ENCODE measurements at places on chromosomes 11 and 22. TPM values are rescaled to one million over a fixed set of nuclear protein-coding genes. Genes with fewer than 3 reads are reported as not detected.

DNA sequence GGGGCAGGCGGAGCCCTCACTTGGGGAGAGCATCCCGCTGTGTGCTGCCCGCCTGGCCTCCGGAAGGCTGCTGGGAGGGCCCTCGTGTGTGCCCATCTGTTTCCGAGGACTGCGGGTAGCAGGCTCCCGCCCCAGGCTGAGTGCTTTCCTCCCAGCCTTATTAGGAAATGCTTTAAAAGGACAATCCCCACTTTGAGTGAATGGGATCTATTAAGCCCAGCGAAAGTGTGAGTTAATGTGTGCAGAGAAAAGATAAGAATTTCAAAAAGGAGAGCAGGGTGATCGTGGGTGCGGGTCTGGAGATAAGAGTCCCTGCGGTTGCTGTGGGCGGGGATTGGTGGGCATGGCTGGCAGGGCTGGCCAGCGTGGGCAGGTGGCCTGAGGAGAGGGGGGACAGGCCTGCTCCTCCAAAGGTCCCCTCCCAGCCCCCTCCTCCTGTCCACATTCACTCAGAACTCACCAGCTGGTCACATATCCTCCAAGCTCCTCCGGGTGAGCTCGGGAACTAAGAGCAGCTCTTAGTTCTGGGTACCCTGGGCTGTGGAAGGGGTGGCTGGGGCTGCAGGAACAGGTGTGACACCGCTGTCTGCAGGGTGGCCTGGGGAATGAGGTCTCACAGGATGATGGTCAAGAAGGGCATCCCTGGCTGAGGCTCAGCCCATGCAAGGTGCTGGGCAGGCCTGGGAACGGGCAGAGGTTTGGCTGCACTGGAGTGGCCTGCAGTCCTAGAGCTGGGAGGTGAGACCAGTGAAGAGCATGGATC lies 1260.3 kb downstream of the BRD1 start:
- DNase-seq: no peak

- peak; percentile 99 for DNase-seq
These were observed 1.2 kb upstream of the MICALL1 start for GRCh38 chr22:37904572-37905533.

- no peak for DNase-seq
These were observed 12.6 kb downstream of the MICALL1 start for GRCh38 chr22:37918580-37919270.

DNA sequence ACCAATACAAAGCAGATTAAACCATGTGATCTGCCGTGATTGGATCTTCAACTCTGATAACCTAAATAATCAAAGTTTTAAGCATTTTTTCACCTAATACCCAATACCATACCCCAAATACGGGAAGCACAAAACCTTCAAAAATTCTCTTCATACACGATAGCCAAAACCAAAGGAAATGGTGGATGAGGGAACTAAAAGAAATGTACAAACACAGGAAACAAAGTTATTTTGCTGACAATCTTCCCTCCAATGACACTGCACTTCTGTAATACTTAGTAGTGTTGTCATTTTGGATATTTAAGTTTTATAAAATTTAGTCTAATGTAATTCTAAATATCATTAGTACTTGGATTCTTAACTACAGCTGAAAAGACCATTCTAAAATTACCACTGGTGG lies 27.0 kb downstream of the CSTF3 start:
- no peak for DNase-seq

DNA sequence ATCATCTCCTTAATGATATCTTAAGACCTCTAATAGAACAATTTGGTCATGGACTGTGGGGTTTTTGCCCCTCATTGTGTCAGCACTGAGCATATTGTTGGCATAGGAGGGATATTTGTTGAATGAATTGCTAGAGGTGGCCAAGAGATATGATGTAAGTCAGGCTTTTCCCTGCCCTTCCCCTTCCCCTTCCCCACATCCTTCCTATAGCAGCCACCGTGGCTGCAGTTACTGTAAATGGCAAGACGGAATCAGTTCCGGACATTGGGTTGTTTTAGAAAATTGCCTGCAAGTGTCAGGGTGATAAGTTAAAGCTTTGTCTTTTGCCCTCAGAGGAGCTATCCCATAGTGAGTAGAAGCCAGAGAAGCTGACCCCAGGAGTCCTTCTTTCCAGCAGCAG lies 23.0 kb downstream of the LIMK2 start:
- DNase-seq: no peak

DNA sequence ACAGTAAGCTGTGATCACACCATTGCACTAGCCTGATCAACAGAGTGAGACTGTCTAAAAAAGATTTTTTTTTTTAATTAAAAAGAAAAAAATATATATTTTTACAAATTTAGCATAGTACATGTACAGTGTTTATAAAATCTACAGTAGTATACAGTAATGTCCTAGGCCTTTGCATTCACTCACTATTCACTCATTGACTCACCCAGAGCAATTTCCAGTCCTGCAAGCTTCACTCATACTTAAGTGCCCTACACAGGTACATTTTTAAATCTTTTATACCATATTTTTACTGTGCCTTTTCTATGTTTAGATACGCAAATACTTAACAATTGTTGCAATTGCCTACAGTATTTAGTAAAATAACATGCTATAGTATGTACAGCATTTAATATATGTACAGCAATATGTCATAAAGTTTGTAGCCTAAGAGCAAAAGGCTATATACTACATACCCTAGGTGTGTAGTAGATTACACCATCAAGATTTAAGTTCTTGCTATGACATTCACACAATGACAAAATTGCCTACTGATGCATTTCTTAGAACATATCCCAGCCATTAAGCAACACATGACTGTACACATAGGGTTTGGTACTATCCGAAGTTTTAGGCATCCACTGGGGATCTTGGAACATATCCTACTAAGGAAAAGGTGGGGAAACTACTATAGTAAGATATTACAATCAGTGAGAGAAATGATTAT lies 22.8 kb downstream of the PIK3C2A start:
- no peak for DNase-seq

- no peak for DNase-seq
These were observed 81.2 kb downstream of the KIF18A start for GRCh38 chr11:28026634-28027290.

DNA sequence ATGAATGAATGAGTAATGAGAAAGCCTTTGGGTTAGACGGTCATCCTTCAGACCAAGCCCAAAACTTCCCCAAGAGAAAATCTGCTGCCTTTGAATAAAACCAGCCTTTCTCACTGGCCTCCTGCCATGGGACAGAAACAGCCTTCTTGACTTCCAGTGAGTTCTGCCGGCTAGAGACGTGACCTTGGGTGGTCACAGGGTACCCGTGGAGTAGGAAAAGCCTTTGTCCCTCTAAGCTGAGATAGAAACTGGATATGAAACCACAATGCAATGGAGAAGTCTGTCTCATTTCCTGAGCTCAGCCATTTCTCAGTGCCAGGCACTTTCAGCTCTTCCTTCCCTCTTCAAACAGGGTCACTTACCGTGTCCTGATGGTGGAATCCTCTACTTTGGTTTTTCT lies 21.2 kb upstream of the YWHAH start:
- no peak for DNase-seq

DNA sequence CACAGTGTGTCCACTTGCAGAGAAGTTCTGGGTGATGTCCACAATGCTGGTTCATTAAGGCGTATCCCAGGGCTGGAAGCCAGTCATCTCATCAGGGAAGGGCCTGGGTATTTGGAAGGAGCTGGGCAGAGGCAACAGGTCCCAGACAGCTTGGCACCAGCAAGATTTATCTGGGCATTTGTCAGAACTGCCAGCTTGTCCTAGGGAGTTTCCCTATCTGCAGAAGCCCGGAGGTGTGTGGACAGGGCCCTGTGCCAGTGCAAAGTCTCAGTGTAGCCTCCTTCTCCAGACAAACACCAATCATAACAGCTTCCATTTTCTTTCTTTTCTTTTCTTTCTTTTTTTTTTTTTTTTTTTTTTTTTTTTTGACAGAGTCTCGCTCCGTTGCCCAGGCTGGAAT lies 125.3 kb upstream of the TIMP3 start:
- no peak for DNase-seq

- no peak for DNase-seq
These were observed 32.1 kb downstream of the RPL27A start for GRCh38 chr11:8714622-8715225.

DNA sequence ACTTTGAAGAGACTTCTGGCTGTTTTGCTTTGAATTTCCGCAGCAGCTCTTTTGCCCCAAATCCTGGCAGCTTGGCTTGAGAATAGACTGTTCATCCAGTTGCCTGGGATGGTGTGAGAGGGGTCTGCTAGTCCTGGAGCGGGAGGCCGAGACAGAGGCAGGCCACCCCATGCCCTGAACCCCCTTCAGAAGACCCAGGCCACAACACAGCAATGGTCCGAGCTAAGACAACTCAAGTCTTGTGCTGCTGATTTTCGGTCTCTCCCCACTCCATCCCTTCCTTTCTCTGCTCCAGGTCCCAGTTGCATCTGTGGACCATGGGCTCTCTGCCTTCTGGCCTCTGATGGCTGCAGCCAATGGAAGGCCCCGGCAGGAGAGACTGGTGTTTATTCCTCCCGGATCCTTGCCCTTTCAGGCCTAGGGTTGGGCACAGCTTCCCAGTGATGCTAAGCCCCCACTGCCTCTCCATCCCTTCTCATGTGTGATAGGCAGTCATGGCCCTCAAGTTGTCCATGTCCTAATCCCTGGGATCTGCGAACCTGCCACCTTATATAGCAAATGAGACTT lies 31.9 kb upstream of the TP53I11 start:
- DNase-seq: no peak

GRCh38 chr22:24435323-24435645 lies 7.9 kb downstream of the ADORA2A start:
- no peak for DNase-seq

DNA sequence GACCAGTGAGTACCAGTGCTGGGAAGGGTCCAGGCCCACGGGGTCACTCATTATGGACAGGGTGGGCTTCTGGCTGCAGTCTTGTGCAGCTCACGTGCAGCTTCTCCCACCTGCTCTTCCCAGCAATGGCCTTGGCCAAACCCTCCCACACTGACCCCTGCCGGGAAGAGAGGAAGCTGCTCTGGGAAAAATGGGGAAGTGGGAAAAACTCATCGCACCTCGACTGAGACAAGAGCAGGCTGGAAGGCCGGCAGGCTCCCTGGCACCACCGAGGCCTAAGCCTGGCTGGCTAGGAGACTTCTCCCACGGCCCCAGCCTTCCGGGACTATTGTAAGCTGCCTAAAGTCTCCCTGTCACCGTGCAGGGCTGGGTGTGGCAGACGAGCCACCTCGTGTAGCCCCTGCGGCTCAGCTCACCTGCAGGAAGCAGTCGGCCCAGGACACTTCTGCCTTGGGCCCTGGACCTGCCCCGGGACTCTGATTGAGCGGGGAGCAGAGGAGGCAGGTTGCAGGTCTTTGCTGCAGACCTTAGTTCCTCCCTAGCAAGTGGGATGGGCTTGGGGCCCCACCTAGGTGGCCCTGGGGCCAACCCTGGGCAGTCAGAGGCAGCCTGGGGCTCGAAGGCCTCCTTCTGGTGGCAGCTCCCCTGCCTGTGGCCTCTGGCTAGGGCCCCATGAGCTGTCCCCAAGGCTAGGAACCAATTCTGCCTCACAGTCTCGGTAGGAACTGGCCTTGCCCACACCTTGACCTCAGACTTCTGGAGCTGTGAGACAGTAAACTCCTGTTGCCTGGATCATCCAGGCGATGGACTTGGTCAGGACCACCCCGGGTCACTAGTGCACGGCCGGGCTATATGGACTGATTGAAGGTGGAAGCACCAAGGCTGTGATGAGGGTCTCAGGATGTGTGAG lies 23.1 kb downstream of the MRGPRG start:
- peak; percentile 14 for DNase-seq

DNA sequence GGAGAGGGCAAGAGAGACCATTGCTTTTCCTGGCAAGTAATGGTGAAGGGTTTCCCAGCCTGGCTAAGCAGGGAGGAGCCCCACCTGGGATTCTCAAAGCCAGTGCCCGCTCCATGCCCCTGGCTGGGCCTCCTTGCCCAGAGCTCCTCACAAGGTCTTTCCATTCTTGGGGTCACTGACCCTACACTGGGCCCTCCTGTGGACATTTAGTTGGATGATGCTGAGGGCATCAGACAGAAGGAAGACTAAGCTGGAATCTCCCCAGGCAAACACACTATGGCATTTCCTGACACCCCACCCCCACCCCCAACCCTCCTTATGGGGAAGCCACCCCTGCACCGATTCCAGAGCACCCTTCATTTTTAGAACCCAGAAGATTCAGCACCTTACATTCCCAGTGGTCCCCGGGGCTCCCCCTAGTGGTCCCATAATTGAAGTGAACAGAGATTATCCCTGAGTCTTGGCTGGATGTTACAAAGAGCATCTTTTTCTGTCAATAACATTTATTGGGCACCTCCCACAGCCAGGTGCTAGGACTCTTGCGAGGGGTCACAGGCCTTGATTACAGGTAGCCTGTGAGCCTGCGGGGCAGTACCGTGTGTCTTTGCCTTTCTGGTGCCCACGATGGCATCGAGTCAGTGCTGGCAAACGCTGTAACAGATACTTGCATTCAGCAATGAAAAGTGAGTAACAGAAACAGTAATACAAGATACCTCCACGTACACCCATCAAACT lies 548.5 kb downstream of the BUD13 start:
- peak; percentile 22 for DNase-seq

DNA sequence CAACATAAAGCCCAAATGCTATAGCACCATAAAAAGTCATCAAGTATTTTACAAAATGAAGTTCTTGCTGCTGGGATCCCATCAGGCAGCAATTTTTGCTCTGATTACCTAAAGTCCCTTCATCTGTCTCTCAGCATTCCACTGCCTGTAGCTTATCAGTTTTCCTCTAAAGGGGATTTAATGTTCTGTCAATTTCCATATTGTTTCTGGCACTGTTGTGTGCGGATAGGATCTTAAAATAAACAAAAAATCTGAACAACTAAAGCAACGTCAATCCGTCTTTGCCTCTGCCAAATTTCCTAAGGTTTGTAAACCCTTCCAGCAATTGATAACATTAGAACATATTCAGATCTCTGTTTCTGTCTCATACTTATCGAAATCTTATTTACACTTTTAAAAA lies 1126.3 kb upstream of the RAG2 start:
- DNase-seq: no peak

DNA sequence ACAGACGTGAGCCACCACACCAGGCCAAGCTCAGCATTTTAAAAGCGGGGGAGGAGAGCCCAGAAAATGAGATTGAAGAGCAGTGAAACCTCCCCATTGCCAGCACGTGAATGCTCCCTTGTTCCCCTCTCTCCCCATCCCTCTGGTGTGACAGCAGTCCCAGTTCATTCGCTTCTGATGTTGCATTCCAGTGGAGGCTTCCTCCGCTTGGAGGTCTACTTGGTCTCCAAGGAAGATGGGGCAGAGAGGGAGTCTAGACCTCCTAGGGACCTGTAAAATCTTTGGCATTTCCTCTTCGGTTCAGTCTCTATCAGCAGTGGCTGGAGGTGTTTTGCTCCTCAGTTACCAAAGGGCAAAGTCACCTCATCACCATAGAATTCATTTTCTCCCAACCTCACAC lies 30.2 kb upstream of the EP300 start:
- DNase-seq: no peak

DNA sequence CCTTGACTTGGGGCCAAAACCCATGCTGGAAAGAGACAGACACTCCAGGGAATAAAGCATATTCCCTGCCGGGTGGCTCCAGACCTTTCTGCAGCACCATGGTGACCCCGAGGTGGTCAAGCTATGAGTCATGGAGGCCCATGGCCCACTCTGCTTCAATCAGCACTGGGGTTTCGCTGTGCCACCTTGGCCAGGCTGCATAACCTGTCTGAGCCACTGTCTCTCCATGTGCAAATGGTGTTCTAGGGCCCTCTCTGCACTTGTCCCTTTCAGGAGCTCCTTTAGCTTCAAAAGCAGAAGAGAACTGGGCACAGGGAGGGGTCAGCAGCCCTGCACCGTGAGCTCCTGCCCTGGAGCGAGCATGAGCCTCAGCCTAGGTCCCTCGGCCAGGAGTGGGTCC lies 410.1 kb downstream of the SHANK2 start:
- no peak for DNase-seq

The GAS2L1 gene
- 22.5 TPM for polyA plus RNA-seq

The CRYBA4 gene
- polyA plus RNA-seq: not detected

The TRIM51 gene
- polyA plus RNA-seq: not detected

The RGL4 gene
- not detected for polyA plus RNA-seq

All from IMR-90 (cell line).